PC-9 (cell line): ENCODE measurements at places on chromosomes 4 and X. TPM values are rescaled to one million over a fixed set of nuclear protein-coding genes. Genes with fewer than 3 reads are reported as not detected.

DNA sequence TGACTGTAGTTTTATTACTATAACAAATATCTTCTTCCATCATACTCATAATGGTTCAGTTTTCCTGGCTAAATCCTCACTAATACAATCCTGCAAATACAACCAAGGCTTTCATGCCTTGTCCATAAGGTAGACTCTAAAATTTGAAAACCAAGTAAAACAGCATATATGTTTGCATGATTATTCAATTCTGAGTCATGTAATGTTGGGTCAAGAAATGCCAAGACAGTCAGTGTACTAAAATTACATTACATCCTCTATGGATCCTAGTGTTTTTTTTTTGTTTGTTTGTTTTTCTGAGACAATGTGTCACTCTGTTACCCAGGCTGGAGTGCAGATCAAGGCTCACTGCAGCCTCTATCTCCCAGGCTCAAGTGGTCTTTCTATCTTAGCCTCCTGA, 38.6 kb upstream of the TEX13D start:
- H3K27me3 ChIP-seq: no peaks in the 10 kb centered on the region
- no peaks in the 10 kb centered on the region for H3K36me3 ChIP-seq
- no peak overlapping the region for H3K4me3 ChIP-seq
- H3K27ac ChIP-seq: no peak overlapping the region
- no peaks in the 10 kb centered on the region for H3K4me1 ChIP-seq

FAM9C gene
- total RNA-seq: not detected in 2 replicates

GRCh38 chrX:24520472-24520871, 55.4 kb downstream of the PDK3 start:
- H3K4me3 ChIP-seq: no peak overlapping the region
- H3K4me1 ChIP-seq: no peaks in the 10 kb centered on the region
- no peak for DNase-seq
- no peak overlapping the region for H3K27ac ChIP-seq
- no peaks in the 10 kb centered on the region for H3K27me3 ChIP-seq

DNA sequence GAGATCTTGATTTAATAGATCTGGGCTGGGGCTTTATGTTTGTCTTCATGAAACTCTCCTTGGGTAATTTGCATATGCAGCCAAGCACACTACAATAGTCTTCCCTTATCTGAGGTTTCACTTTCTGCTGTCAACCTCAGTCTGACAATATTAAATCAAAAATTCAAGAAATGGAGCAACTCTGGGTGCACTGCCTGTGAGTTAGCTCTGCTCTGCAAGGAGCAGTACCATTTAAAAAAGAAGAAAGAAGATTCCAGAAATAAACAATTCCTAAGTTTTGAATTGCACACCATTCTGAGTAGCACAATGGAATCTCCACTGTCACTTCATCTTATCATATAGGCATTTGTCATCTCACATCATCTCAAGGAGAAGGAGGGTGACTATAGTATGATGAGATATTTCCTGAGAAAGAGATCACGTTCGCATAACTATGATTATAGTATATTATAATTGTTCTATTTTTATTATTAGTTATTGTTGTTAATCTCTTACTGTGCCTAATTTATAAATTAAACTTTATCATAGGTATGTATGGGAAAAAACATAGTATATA, 9.4 kb downstream of the FNIP2 start:
- no peak for DNase-seq
- H3K27me3 ChIP-seq: no peaks in the 10 kb centered on the region
- no peak overlapping the region for H3K27ac ChIP-seq
- no peaks in the 10 kb centered on the region for H3K36me3 ChIP-seq

GRCh38 chrX:96436105-96436504, 248.5 kb upstream of the DIAPH2 start:
- H3K36me3 ChIP-seq: no peaks in the 10 kb centered on the region
- no peaks in the 10 kb centered on the region for H3K27me3 ChIP-seq
- peaks cover 25% of the 10 kb centered on the region; the same call in 1 of the 2 replicates for H3K4me1 ChIP-seq
- peak overlapping the region; percentile 12; the same call in 1 of the 2 replicates for H3K27ac ChIP-seq
- peak; percentile 35 for DNase-seq

- DNase-seq: no peak
- no peaks in the 10 kb centered on the region for H3K27me3 ChIP-seq
- no peak overlapping the region for H3K4me3 ChIP-seq
- no peaks in the 10 kb centered on the region for H3K4me1 ChIP-seq
- no peaks in the 10 kb centered on the region for H3K36me3 ChIP-seq
- H3K27ac ChIP-seq: no peak overlapping the region
Observed at GRCh38 chr4:18641334-18641733, 619.8 kb upstream of the LCORL start.

SLC2A9 gene
- total RNA-seq: 0.28 and 1.1 TPM in 2 replicates

GRCh38 chr4:87555773-87556619, 26.8 kb upstream of the SPARCL1 start:
- H3K4me1 ChIP-seq: peaks cover 4% of the 10 kb centered on the region; the same call in 1 of the 2 replicates
- no peaks in the 10 kb centered on the region for H3K27me3 ChIP-seq
- H3K36me3 ChIP-seq: no peaks in the 10 kb centered on the region
- DNase-seq: no peak
- peak overlapping the region; percentile 23; the same call in 1 of the 2 replicates for H3K27ac ChIP-seq
- no peak overlapping the region for H3K4me3 ChIP-seq

DNA sequence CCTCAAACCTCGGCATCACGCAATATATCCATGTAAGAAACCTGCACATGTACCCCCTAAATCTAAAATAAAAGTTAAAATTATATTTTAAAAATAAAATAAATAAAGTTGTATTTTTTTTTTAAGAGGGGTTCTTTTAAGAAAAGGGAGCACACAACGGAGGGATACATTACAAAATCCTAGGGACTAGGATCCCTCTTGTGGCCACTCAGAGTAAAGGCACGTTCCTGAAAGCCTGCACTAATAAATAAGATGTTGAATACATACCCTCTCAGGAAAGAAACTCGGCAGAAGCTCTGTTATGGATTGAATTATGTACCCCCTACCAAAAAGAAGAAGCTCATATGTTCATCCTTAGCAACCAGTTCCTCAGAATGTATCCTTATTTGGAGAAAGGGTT, 50.9 kb upstream of the PRDX4 start:
- no peak overlapping the region for H3K27ac ChIP-seq
- no peak overlapping the region for H3K4me3 ChIP-seq
- no peaks in the 10 kb centered on the region for H3K4me1 ChIP-seq
- H3K27me3 ChIP-seq: no peaks in the 10 kb centered on the region
- H3K36me3 ChIP-seq: no peaks in the 10 kb centered on the region
- DNase-seq: no peak

DNA sequence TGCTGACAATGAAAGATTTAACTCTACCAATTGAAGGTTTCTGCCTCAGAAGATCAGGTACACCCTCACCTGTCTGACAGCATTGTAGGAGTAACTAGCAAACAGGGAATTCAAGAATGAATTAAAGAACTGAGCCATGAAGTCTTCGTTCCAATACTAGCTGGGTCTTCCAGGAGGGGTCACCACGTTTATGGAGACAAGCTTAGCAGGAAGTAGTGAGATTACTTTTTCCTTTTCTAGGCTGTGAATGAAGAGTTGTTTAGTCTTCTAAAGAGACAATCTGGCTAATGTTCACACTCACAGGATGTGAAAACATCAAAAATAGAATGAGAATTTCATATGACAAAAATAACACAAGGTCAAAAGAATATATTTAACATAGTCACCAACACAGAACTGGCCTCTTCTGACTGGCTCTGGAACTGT, 54.9 kb downstream of the REELD1 start:
- H3K4me3 ChIP-seq: no peak overlapping the region
- H3K27ac ChIP-seq: no peak overlapping the region
- no peaks in the 10 kb centered on the region for H3K36me3 ChIP-seq
- no peak for DNase-seq
- H3K4me1 ChIP-seq: no peaks in the 10 kb centered on the region
- H3K27me3 ChIP-seq: no peaks in the 10 kb centered on the region

SFRP2 gene
- total RNA-seq: not detected in 2 replicates

STATH gene
- total RNA-seq: not detected in 2 replicates

GRCh38 chr4:172393220-172393619, 580.0 kb downstream of the GALNTL6 start:
- no peak for DNase-seq
- no peaks in the 10 kb centered on the region for H3K36me3 ChIP-seq
- no peak overlapping the region for H3K4me3 ChIP-seq
- H3K27ac ChIP-seq: no peak overlapping the region
- H3K27me3 ChIP-seq: no peaks in the 10 kb centered on the region

GRCh38 chr4:79913581-79913980, 159.4 kb downstream of the ANTXR2 start:
- no peak for DNase-seq
- H3K27me3 ChIP-seq: no peaks in the 10 kb centered on the region
- H3K4me3 ChIP-seq: no peak overlapping the region
- no peaks in the 10 kb centered on the region for H3K4me1 ChIP-seq

DNA sequence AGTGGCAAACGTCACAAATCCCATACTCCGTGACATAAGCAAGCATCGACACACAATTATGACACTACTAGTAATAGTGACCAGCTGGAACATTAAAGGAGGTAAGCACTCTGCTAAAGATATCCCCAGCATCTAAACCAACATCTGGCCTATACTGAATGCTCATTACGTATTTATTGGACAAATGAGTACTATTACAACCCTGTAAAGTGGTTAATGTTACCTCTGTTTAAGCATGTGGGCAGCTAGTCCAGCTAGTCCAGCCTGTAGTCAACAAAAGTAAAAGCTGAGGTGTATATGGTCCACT, 419 bp upstream of the RPGR start:
- H3K4me1 ChIP-seq: no peaks in the 10 kb centered on the region
- no peak overlapping the region for H3K27ac ChIP-seq
- no peaks in the 10 kb centered on the region for H3K27me3 ChIP-seq
- no peak for DNase-seq
- H3K4me3 ChIP-seq: no peak overlapping the region
- H3K36me3 ChIP-seq: no peaks in the 10 kb centered on the region

DNA sequence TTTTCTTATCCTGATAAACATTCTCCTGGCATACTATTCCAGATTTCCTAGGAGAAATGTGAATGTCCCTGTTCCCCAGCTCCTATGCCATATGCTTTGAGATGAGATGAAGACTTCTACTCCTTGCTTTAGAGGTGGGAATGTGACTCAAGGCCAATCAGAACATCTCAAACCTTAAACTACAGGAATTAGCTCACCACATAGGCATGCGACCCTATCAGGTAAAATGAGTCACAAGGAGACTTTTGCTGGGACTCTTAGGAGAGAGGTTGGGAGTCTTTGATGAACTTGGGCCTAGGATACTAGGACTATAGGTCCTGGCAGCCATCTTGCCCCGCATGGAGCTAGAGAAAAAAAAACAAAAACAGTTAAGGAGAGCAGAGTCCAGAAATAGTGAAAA, 5.8 kb upstream of the USO1 start:
- H3K4me1 ChIP-seq: peaks cover 16% of the 10 kb centered on the region
- DNase-seq: no peak
- H3K27me3 ChIP-seq: no peaks in the 10 kb centered on the region
- H3K36me3 ChIP-seq: no peaks in the 10 kb centered on the region
- H3K27ac ChIP-seq: no peak overlapping the region

- H3K36me3 ChIP-seq: no peaks in the 10 kb centered on the region
- no peak for DNase-seq
- no peak overlapping the region for H3K27ac ChIP-seq
- no peaks in the 10 kb centered on the region for H3K27me3 ChIP-seq
Observed at GRCh38 chr4:32129967-32130366, 1409.8 kb downstream of the PCDH7 start.

DNA sequence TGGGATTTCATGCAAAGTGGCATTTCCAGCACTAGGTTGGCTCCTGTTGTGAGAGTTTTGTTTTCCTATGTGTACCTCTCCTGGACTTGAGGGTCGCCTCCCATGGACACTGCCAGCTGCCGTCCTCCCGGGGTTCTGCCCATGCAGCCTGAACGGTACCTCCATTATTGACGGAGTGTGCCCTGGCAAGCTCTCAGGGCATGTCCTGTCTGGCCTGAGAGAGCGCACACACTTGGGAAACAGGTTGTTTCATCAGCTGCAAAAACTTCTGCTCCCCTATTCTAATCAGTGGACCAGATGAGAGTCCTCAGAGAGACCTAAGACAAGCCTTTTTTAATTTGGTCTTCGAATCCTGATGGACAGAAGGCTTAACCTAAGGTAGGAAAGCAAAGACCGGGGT, 56.6 kb upstream of the HOPX start:
- H3K36me3 ChIP-seq: no peaks in the 10 kb centered on the region
- no peak overlapping the region for H3K27ac ChIP-seq
- H3K27me3 ChIP-seq: no peaks in the 10 kb centered on the region
- peaks cover 17% of the 10 kb centered on the region for H3K4me1 ChIP-seq
- DNase-seq: no peak

GRCh38 chr4:126558596-126558995, 1074.2 kb upstream of the INTU start:
- H3K36me3 ChIP-seq: no peaks in the 10 kb centered on the region
- H3K4me3 ChIP-seq: no peak overlapping the region
- H3K27me3 ChIP-seq: no peaks in the 10 kb centered on the region

NOX1 gene
- not detected in 2 replicates for total RNA-seq

- no peaks in the 10 kb centered on the region for H3K4me1 ChIP-seq
- no peaks in the 10 kb centered on the region for H3K36me3 ChIP-seq
- no peak overlapping the region for H3K4me3 ChIP-seq
- no peak for DNase-seq
Observed at GRCh38 chr4:163875327-163875726, 380.8 kb downstream of the TMA16 start.

ELF4 gene
- total RNA-seq: 53.0 and 60.3 TPM in 2 replicates

- no peaks in the 10 kb centered on the region for H3K4me1 ChIP-seq
- no peaks in the 10 kb centered on the region for H3K36me3 ChIP-seq
- no peaks in the 10 kb centered on the region for H3K27me3 ChIP-seq
- H3K4me3 ChIP-seq: no peak overlapping the region
- DNase-seq: no peak
Observed at GRCh38 chrX:40272776-40273175, 175.0 kb upstream of the BCOR start.

DNA sequence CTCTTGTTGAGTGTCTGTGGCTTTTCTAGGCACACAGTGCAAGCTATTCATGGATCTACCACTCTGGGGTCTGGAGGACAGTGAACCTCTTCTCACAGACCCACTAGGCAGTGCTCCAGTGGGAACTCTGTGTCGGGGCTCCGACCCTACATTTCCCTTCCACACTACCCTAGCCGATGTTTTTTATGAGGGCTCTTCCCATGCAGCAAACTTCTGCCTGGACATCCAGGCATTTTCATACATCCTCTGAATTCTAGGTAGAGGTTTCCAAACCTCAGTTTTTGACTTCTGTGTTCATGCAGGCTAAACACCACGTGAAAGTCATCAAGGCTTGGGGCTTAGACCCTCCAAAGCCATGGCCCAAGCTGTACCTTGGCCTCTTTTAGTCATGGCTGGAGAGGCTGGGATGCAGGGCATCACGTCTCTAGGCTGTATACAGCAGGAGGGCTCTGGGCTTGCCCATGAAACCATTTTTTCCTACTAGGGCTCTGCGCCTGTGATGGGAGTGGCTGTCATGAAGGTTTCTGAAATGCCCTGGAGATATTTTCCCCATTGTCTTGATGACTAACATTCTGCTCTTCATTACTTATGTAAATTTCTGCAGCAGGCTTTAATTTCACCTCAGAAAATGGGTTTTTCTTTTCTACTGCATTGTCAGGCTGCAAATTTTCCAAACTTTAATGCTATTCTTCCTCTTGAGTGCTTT, 249.8 kb upstream of the CPEB2 start:
- no peaks in the 10 kb centered on the region for H3K36me3 ChIP-seq
- no peak for DNase-seq
- no peak overlapping the region for H3K4me3 ChIP-seq
- H3K27me3 ChIP-seq: no peaks in the 10 kb centered on the region

ANXA10 gene
- total RNA-seq: 1.1 and 3.0 TPM in 2 replicates
